ENCODE measurements at places on chromosomes 12 and 14. TPM values are rescaled to one million over a fixed set of nuclear protein-coding genes. Genes with fewer than 3 reads are reported as not detected.

Gene TMEM63C
- total RNA-seq: 0.24 TPM

Gene SCARB1
- total RNA-seq: 3.2 TPM

Gene FOXN4
- total RNA-seq: not detected

Gene MFAP5
- 7.5 TPM for total RNA-seq

Gene CORO1C
- total RNA-seq: 24.6 TPM

Gene NINJ2
- 11.8 TPM for total RNA-seq

Gene ASIC1
- 1.3 TPM for total RNA-seq

Gene ESR2
- total RNA-seq: 0.52 TPM

Gene CD69
- 90.9 TPM for total RNA-seq

Data from thymus (tissue), 14 donors.